Effector memory CD8-positive, alpha-beta T cell (primary cell): ENCODE measurements at places on chromosomes 16 and 17.

DNA sequence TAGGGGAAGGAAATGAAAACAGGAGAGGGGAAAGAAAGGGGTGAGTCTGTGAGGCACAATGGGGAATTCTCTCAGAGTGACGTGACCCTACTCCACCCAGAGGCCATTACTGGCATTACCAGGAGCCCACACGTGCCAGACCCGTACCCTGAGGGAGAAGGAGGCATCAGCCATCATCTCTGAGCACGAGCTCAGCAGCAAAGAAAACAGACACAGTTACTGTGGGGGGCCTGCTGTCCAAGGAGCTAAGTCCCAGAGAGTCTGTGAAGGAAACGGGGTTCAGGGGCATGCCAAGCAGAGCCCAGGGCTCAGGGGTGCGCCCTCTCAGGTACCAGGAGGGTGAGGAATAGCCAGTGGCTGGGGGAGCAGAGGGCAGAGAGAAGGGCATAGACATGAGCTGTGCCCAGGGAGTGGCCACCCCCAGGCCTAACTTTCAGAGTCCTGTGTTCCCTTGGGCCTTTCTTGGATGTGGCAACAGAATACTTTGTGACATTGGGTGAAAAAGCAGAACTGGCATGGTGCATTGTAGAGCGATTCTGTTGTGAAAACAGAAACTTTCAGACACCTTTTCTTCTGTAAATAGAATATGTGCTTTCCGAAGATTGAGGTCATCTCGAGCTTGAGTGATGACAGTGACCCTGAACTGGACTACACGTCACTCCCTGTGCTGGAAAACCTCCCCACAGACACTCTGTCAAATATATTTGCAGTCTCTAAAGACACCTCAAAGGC is 11.3 kb downstream of the TAF1C start:
- peak; percentile 55 for DNase-seq

DNA sequence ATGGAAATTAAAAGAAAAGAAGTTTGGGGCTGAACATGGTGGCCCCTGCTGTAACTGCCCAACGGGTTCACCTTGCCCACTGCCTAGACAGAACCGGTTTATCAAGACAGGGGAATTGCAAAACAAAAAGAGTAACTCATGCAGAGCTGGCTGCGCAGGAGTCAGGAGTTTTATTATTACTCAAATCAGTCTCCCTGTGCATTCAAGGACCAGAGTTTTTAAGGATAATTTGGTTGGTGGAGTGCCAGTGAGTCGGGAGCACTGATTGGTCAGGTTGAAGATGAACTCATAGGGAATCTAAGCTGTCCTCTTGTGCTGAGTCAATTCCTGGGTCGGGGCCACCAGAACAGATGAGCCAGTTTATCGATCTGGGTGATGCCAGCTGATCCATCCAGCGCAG is 4.4 kb upstream of the SCPEP1 start:
- no peak for DNase-seq

DNA sequence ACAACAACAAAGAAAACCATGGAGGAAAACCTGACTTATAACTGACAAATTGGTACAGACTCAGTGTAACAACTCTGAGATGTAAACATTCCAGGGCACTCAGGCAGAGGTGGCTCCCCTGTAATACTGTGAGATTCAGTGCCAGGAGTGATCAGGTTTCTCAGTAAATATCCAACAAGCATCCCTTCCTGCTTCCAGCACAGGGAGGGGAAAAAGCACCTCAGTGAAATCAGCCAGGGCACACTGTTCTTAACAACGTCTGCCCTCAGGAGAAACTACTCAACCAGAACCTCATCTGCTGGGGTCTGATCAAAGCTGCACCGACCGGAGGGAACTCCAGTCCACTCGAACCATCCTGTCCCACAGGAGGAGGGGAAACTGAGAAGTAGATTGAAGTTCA is 52.3 kb downstream of the AMFR start:
- no peak for DNase-seq

DNA sequence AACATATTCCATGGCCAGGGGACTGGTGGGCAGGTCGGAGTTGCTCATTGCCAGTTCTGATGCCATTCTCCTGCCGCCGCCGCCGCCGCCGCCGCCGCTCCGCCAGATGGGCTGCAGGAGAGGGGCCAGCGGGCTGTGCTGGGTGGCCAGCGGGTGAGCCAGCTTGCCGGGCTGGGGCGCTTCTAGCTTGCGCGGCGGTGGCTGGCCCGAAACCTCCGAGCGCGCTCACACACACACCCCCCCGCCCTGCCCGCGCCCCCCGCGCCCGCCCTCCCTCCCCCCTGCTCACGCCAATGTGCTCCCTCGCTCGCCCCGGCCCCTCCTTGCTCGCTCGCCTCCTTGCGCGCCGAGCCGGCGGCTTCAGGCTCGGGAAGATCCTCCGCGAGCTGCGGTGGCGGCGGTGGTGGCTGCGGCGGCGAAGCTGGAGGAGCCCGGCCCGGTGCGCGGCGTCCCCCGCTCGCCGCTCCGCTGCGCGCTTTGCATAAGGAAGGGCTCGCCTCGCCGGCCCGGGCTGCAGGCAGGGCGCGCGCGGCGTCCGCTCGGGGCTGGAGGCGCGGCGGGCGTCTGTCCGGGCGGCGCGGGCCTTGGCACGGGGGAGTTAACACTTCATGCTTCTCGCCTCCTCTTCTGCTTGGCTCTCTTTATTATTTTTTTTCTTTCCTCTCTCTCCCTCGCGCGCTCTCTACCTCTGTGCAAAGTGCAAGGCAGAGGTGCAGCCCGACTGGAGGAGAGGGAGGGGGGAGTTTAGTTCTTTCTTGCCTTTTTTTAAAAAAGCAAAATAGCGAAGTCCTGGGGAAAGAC is 500 bp downstream of the MAF start:
- DNase-seq = peak; percentile 41

GRCh38 chr16:21075252-21075651 is 75.4 kb downstream of the DNAH3 start:
- no peak for DNase-seq

DNA sequence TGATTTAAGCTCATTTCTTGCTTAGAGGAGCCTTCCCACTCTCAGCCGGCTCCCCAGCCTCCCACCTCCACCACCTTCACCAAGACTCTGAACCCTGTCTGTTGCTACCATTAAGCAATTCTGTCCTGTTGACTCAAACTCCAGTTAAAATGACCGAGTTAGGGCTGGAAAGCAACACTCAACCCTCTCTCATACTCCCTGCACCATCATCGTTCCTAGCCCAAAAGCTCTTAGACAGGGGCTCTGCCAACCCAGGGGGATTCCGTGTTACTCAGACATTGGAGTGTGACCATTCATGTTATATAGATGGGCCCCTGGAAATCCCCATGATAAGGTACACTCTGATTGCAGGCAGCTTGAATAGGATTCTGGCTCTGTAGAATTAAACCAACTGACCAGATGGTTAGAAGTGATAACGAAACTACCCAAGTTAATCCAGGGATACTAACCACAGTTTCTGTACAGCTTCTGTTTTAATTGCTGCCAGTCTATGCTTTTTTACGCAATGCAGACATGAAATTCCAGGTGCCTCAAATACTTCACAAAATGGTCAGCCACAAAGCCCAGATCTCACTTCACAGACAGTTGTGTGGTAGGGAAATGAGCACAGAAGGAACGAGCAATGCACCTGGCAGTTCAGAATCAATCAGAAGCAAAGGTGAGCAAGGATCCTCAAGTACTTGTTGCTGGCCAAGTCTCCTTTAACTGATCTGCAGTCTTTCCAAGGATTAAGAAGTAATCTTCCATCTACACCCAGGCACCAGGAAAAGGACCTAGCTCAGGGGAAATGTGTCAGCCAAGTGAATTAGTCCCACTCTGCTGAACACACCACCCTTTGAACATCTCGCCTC is 2.1 kb downstream of the SSTR2 start:
- DNase-seq = no peak

- DNase-seq = no peak
Observed at GRCh38 chr17:61599608-61600007, 8.6 kb upstream of the NACA2 start.
